ENCODE measurements at places on chromosomes 6 and 20. TPM values are rescaled to one million over a fixed set of nuclear protein-coding genes. Genes with fewer than 3 reads are reported as not detected.

Gene BLOC1S5
- total RNA-seq = 12.0 TPM

Gene CCNC
- total RNA-seq = 39.7 TPM

Gene SOX12
- 79.8 TPM for total RNA-seq

Gene GINS1
- total RNA-seq = 13.4 TPM

Gene POU5F1
- total RNA-seq = 1.5 TPM

Gene NNAT
- total RNA-seq = 3.6 TPM

Gene PNPLA1
- not detected for total RNA-seq

Gene MEI4
- 0.36 TPM for total RNA-seq

GRCh38 chr6:73030791-73031782 is 194.2 kb downstream of the KHDC1L start:
- DNase-seq = no peak

DNA sequence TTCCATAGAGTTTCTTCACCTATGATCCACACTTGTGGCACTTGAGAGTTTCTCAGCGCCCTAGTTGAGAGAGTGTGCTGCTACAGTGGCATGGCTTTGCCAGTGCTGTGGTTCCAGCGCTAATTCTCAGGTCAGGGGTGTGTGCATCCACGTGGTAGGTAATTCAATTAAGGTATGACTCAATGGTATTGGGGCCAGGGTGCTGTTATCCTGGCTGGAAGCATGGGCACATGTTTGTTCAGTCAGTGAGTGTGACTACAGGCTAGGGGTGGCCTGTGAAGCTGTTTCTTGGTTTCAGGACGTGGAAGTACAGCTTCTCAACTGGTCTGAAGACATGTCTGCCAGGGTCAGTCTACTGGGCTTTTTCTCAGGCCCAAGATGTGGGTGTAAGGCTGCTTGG is 3.0 kb upstream of the SEMG2 start:
- DNase-seq = no peak

DNA sequence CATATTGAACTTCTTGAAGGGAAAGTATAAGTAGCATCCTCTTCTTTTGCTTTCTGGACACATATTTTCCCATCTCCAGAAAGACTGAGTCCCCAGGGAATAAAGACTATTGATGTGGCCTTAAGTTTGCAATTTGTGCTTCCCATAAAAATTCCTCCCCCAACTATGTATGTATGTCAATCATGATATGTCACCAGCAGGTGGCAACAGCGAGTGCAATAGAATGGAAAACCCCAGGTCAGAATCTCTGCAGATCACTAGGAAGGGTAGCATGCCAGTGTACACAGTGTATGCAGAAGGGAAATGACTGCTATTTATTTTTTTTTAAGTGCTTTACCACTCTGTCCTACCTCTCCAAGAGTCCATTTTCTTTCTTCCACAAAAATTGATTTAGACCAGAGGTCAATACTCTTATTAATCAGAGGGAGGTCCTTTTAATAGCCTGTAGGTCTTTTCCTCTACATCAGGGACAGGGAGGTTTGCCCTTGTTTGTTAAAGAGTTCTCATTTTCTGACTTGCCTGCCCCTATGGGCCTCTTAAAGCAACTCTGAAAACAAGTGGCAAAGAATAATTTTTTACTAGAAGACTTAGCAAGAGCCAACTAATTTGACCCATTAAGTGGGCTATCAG is 61.4 kb downstream of the BMP2 start:
- DNase-seq = peak; percentile 85

DNA sequence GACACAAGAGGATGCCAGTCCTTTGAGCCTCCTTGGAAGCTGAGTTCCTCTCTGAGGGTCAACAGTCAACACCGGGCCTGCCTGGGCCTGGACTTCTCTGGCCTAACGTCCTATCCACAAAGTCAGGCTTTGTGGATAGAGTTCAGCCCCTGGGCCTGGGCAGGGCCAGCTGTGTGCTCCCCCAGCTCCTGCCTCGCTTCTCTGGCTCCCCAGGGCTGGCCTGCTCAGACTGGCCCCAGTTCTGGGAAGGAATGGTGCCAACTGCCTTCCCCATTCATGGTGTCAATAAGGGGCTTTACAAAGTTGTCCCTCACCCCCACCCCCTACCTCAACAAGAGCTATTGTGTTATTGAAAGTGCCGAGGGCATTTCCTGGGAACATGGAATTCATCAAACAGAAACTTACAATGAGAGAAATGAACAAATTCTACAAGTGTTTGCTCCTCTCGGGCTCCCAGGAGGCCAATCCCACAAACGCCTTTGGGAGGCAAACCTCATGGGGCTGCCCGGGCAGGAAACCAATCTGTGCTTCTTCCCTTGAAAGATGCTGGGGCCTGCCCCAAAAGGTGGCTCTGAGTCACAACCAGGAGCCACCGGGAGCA is 26.5 kb upstream of the PPP1R14C start:
- no peak for DNase-seq

GRCh38 chr6:65799389-65799788 is 92.4 kb upstream of the EYS start:
- DNase-seq = no peak

DNA sequence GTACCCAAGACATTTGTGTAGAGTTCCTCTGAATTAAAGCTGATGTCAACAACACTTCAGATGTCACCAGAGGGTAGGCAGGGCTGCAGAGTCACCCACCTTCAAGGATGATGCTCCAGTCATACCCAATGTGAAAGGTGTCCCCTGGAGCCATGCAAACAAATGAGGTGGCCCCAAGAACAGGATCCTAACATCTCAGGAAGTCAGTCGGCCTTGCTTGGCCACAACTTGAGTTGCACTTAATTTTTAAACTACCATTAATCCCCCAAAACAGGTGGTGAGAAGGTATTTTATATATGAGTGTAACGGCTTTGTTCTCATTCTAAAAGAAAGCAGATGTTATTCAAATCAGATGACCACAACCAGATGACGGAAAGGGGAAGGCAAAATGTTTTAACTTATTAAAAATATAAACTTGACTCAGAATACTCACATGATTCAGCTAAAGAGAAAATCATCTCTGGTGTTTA is 21.1 kb upstream of the SERPINB1 start:
- no peak for DNase-seq

DNA sequence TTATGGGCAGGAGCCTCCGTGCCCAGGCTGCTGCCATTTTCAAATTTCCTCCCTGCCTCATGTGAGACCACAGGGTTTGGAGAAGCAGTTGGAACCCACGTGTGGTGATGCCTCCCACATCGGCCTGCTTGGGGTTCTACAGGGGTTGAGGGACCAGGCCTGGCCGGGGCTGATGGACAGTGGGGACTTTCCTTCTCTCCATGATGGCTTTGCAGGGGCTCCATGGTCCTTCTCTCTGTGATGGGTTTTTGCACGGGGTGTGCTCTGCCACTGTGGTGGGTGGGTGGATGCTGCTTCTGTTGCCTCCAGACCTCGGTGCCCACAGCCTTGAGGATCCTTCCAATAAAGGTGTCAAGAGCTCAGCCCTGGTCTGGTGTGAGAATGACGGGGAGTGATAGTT is 54.4 kb downstream of the ADNP start:
- DNase-seq = no peak

DNA sequence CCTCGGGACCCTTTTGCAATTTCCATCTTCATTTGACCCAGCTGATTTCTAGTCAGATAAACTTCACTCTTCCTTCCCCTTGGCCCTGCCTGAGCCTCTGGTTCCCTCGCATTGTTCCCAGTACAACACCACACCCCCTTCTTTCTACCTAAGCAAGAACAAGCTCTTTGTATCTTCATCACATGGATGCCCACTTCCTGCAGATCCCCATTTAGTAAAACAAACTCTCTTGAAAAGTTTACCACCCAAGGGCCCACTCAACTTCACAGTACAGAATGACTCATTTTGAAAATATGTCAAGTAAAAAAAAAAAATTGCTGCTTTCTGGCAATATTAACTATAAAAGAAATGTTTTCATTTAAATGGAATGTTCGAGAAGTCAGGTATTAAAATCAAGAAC is 5.2 kb downstream of the FAXC start:
- peak; percentile 32 for DNase-seq

GRCh38 chr6:43113431-43114260 is 37.5 kb downstream of the PTK7 start:
- DNase-seq = no peak

GRCh38 chr6:33958526-33959328 is 154.9 kb upstream of the MLN start:
- no peak for DNase-seq
